ENCODE measurements at places on chromosomes 3 and 15.

GRCh38 chr3:59308001-59308400 is 258.2 kb upstream of the CFAP20DC start:
- DNase-seq = no peak

- DNase-seq = peak; percentile 44
These were observed 55.0 kb upstream of the TIPARP start for GRCh38 chr3:156619376-156619775.

GRCh38 chr15:96695426-96695825 is 364.9 kb downstream of the NR2F2 start:
- DNase-seq = no peak

GRCh38 chr3:146200461-146201220 is 39.7 kb upstream of the PLOD2 start:
- peak; percentile 52 for DNase-seq

DNA sequence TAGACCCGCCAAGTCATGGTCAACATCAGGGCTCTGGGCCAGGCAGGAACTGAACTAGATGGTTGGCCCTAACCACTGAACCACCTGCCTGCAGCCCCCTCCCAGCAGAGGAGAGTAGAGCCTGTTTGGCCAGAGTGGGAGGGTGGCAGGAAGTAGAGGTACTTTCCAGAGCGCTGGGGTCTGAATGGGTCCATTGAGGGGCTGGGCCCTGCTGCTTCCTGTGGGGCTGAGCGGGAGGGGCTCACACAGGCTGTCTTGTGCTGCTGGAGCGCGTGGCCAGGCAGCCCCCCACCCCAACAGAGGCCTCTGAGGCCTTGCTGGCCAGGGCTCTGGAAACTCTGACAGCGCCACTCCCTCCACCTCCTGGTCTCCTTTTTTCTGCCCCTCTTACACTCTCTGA is 17.4 kb downstream of the CSPG4 start:
- no peak for DNase-seq

GRCh38 chr3:129688271-129688895 is 81.9 kb upstream of the PLXND1 start:
- DNase-seq = peak; percentile 72

DNA sequence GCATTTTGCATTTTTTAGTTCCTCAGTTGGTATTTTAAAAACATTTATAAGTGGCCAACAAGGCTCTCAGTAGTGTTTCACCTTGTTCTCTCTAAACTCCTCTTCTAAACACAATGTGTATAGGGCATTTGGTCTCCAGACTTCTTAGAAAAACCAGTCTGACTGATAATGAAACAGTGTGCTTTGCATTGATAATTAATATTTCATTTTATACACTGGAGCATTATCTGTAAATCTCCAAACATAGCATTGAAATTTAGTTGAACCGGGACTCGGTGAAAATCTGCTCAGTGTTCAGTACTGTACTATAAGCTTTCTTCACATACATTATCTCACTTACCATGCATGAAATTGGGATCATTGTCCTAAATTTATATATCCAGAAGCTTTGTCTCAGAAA is 53.6 kb downstream of the SETD5 start:
- no peak for DNase-seq

GRCh38 chr15:44010089-44010488 is 183.3 kb downstream of the WDR76 start:
- DNase-seq = peak; percentile 71

DNA sequence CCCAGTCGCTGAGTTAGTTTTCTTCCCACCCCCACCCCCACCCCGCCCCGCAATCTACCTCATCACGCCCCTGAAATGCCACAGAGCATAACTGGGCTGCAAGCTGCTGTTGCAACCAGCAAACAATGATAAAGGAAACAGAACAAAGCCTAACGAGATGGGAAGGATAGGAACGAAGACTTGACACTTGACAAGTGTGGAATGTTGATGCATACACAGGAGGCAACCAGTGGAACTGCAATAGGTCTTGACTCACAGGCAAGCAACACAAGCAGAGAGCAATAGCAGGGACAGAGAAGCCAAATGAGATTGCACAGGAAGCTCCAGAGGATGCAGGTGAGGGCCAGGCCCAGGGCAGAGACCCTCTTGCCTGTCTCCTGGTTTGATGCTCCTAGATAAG is 225.9 kb downstream of the IGSF11 start:
- no peak for DNase-seq

DNA sequence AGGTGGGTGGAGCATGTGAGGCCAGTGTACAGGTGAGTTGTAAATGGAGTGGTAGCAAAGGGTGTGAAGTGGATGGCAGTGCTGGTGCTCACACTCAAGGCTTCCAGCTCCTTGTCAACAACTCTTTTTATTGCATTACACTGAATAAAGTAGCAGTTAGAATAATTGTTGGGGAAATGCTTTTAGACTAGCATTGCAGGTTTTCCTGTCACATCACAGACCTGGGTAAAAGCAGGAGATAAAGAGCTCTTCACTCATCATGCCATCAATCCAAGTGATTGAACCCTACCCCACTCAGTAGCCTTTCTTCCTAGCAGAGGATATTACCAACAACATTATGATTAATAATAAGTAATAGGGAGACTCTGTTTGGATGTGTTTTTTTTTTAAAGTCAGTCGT is 81.6 kb downstream of the CDIN1 start:
- no peak for DNase-seq

DNA sequence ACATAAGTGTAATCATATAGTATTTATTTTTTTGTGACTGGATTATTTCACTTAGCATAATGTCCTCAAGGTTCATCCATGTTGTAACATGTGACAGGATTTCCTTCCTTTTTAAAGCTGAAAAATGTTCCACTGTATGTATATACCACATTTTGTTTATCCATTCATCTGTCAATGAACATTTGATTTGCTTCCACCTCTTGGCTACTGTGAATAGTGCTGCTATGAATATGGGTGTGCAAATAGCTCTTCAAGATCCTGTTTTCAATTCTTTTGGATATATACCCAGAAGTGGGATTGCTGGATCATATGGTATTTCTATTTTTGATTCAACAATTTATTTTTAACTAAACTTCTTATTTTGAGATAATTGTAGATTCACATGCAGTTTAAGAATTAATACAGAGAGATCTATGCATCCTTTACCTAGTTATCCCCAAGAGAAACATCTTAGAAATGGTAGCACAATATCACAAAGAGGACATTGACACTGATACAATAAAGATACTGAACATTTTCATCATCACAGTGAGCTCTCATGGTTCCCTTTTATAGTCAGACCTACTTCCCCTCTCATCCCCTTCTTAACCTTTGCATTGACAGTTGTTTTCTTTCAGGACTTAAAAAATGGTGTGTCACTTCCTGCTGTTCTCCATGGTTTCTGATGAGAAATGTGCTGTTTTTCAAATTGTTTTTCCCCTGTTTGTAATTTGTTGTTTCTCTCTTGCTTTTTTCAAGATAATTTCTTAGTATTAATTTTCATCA is 90.1 kb downstream of the SATB1 start:
- no peak for DNase-seq

DNA sequence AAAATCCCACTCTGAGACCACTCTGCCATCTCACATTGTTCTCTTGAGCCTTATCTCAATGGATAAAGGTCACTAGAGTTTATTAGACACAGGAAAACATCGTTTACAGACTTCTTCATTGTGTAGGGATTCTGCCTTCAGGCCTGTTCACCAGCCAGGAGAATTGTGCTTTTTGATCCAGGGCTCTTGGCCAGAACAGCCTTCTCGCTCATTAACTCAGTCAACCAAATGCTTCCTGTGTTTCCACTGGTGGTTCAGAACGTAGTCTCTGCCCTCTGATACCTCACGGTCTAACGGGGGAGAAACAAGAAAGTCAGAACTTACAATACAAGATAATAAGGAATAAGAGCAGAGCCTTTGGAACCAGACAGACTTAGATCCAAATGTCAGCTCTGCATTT is 54.2 kb upstream of the TSEN2 start:
- DNase-seq = no peak

DNA sequence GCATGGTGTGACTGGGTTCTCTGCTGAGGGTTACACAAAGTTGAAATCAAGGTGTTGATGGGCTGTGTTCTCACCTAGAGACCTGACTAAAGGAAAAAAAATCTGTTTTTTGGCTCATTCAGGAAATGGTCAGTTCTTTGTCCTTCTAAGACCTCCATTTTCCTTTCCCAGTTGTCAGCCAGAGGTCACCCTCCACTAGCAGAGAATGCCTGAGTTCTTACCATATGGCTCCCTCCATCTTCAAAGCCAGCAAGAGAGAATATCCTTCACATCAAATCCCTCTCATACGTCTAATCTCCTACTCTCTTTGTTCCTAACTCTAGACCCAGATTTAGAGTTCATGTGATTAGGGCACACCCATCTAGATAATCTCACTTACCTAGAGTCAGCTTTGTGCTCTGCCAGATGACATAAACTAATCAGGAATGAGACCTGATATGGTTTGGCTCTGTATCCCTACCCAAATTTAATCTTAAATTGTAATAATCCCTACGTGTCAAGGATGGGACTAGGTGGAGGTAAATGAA is 19.4 kb downstream of the ANKRD28 start:
- no peak for DNase-seq

DNA sequence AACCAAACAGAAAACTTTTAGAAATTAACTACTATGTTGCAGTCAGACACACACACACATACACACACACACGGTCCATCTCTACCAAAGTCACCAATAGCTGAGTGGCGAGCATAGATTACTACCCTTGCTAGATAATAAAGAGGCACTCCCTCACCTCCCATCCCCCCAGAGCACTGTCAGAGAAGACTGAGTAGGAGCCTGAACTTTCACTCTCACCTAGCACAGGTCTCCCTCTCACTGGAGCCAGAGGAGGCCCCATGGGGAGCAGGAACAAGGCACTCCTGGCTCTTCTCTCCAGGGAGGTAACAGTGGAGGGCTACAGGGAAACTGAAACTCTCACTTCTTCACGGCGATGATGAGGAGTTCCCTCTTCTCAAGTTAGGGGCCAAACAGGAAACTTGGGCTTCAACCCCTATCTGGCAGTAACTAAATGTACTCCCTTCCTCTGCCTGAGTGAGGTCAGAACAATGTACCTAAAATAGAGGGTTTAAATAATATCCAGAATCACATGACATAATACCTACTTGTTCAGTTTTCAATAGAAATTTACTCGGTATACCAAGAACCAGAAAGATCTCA is 975.3 kb upstream of the GBE1 start:
- no peak for DNase-seq

DNA sequence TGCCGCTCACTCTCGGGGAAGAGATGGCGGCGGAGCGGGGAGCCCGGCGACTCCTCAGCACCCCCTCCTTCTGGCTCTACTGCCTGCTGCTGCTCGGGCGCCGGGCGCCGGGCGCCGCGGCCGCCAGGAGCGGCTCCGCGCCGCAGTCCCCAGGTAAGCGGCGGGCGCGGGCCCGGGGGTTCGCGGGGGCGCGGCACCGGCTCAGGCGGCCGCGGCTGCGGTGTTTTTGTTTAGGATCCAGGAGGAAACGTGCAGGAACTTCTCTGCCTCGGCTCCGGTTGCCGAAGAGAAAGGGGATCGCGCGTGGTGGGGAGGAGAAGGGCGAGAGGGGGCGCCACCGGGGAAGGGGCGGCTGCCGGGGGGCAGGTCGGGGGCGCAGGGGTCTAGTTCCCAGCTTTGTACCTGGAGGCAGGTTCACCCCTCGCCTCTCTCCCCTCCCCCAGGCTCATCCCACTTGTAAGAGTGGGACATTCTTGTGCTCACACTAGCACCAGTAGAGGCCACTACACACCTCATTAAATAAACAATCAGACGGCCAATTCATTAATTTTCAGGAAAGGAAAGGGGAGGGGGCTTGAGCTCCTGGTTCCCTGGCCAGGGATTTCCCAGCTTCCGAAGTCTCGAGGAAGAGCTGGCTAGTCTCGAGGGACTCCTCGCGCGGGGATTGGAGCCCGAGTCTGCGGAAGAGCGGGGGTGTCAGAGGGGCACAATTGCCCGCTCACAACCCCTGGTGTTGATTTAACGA is 562 bp downstream of the NEO1 start:
- DNase-seq = peak; percentile 19

- DNase-seq = no peak
These were observed 165.9 kb downstream of the POLR2M start for GRCh38 chr15:57872281-57873030.

DNA sequence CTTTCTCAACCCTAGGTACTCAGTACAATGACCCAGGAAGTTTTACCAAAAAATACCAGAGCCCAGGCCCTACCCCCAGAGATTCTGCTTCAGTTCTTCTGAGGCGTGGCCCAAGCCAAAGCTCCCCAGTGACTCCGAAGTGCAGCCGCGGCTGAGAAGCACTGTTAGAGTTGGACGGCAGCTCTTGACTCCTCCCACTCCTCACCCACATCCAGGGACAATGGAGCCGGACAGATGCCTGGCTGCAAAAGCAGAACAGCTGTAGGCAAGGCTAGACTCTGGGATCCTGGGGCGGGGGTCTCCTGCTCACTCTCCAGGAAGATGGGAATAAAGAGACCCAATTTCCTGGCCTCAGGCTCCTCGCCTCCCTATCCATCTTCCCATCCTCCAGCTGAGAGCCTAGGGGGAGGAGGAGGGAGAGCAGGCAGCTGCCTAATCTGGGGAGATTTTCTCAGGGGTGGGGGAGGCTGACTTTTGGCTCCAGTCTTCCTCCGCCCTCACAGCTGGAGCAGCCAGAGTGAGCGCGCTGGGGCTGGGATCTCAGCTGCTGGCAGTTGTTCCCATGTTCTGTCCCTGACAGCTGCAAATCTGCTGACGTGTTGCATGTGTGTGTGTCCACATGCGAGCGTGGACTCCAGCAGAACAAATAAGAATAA is 223.8 kb downstream of the OPA1 start:
- peak; percentile 4 for DNase-seq

DNA sequence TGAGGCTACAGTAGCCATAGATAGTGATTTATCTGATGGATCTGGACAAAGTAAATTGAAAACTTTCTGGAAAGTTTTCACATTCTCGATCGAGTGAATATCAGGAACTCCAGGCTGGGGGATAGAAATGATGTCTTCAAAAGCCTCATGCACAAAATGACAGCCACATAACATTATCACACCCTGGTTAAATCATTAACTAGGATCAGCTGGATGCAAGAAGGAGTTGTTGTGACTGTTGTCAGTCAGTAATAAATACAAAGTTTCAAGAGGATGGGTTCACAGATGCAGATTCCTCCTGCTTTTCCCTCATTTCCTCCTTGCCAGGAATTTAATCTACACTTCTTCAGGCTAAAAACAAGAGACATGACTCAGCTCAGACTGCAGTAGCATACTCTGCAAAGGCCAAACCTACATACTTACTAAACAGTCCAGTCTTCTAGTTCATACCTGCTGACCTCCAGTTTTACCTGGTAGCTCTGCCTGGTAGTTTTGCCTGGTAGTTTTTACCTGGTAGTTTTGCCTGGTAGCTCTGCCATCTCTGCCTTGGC is 40.9 kb downstream of the C2CD4A start:
- no peak for DNase-seq

All from AG10803 (cell line).